ENCODE measurements at places on chromosomes 12 and 14.

GRCh38 chr12:27331291-27331926 lies 1.2 kb upstream of the BMAL2 start:
- DNase-seq = no peak

DNA sequence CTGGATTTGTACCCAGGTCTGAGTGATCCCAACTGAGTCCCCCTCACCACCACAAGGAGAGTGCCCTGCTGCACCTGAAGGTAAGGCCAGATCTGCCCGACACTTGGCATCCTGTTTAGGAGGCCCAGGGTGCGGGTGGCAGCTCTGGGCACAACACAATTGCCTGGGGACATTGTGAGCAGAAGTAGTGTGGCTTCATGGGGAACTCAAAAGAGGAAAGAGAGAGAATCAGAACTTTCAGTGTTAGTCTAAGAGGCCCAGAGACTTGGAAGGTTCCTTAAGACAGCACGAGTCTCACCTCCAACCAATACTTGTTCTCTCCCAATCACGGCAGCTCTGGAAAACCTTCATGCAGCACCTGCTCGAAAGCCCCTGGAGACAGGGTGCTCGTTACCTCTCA lies 6.6 kb upstream of the SLC8B1 start:
- DNase-seq = no peak

- DNase-seq = no peak
Measured at GRCh38 chr12:48811437-48812090, 6.7 kb upstream of the CACNB3 start.

- DNase-seq = no peak
Measured at GRCh38 chr14:99560922-99561683, 42.9 kb downstream of the CCDC85C start.

- no peak for DNase-seq
Measured at GRCh38 chr12:18275981-18276380, 14.7 kb downstream of the PIK3C2G start.

- DNase-seq = no peak
Measured at GRCh38 chr14:68109132-68109900, 289.7 kb downstream of the RAD51B start.

DNA sequence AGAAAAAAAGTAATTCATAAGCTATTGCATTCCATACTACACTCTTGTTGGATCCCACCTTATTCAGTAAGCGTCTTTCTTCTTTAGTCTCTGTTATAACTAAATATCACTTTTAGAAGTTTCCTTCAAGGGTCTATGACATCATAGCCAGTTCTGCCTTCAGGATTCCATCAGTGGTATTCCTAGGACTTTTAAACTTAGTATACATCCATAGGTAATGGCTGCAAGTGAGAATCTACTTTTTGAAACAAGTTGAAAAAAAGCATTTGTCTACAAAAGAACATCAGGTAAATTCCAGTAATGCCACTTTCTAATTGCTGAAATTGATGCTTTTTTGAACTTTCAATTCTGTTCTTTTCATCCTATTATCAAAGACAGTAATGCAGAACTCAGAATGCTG lies at the start of gene FSCB:
TSS of gene FSCB (minus strand) at position 101 of the 400 bp plus-strand sequence. CDS start 296 bp downstream, outside the sequence.
- no peak for DNase-seq

DNA sequence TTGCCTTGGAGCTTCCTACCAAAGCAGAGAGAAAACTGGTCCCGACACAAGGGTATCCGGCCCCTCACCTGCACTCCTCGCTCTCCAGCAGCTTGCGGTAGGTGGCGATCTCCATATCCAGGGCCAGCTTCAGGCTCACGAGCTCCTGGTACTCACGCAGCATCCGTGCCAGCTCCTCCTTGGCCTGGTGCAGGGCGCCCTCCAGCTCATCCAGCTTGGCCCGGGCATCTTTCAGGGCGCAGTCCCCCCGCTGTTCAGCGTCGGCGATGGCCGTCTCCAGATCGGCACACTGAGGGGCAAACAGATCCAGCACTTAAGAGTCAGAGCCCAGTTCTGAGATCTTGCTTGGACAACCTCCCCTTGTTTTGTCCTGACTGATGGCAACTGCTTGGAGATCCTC lies 13.7 kb downstream of the KRT72 start:
- DNase-seq = no peak

DNA sequence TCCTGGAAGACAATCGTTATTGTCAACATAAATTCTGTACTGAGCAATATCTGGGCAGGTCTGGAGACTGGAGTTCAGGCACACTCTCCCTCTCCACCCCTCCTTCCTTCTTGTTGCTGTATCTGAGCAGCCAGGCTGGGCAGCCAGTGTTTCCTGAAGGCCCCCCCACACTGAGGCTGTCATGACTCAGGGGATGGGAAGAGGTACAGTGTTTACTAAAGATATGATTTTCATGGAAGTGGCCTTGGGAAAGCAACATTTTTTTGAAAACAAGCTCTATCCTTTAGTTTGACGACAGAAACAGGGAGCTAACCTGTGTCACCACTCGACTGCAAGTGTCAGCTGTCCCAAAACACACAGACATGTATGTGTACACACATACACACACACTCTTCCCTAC lies 1485.4 kb upstream of the TMEM132C start:
- no peak for DNase-seq

DNA sequence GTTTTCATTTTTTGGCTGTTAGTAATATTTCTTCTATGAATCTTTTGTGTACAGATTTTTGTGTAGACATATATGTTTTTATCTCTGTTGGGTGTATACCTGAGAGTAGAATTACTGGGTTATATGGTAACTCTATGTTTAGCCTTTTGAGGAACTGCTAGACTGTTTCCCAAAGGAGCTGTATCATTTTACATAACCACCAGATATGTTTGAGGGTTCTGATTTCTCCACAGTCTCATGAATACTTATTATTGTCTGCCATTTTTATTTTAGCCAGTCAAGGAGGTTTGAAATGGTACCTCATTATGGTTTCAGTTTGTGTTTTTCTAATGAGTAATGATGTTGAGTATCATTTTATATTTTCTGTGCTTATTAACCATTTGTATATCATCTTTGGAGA lies 1.9 kb downstream of the PCNX4 start:
- no peak for DNase-seq

- DNase-seq = no peak
Measured at GRCh38 chr14:63752449-63753169, 24.7 kb upstream of the SGPP1 start.

DNA sequence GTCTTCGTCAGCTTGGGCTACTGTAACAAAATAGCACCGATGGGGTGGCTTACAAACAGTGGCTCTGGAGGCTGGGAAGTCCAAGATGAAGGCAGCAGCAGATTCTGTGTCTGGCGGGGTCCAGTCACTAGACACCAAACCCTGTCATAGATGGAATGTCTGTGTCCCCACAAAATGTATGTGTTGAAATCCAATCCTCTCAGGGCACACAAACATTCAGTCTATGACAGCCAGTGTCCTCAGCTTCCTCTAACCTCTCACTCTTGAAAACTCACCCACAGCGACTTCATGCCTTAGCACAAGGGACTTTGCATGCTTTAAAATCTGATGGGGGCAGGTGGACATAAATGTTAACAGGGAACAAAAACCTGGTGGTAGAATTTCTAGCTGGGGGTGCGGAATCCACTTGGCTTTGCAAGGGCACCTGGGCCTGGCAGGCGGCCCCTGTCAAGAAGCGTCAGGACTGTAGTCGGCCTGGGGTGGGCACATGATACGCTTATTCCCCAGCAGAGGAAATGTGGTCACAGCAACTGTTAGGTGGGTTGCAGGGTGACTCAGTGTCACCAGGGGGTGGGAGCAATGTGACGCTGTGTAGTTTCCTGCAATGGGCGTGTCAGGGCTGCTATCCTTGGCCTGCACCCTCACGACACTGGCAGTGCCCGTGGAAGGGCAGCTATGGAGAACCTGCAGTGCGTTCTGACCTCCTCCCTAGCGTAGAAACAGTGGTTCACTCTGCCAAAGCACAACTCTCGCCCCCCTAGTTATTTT lies 17.7 kb downstream of the RIN3 start:
- no peak for DNase-seq

GRCh38 chr12:95054206-95054605 lies 19.2 kb downstream of the NR2C1 start:
- no peak for DNase-seq

- no peak for DNase-seq
Measured at GRCh38 chr12:8157484-8158198, 826 bp downstream of the ZNF705A start.

DNA sequence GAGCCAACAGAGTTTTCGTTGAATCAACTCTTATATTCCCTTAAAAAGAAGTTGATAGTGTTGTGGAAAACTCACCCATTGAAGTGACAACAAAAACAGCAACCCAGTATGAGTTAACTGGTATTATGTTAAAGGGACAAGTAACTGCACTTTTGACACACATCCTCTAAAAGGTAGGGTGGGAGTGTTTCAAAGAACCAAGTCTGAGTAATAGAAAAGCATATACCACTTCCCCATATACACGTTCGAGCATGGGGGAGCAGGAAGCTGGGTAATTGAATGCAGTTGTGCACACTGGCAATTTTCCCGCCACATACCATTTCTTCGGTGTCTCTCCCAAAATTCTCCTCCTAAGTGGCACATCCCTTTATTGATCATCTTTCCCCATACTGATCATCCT lies 31.5 kb downstream of the IFNG-AS1 start:
- DNase-seq = no peak

DNA sequence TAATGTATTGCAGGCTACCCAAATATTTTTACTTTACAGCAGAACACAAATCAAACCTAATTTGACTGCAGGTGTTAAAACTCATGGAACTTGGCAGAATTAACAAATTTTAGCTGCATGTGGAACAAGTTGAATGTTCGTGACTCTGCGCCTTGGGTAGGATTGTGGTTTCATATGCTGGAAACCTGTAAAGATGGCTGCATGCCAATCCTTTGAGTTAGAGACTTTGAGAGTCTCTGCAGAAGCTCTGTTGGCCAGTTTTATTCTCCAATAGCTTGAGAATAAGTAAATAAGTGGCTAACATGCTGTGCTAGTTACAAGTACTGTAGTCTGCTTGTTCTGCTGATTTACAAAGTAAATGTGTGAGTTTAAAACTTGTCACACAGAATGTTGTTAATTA lies 77.8 kb downstream of the PDE6H start:
- DNase-seq = no peak

- DNase-seq = no peak
Measured at GRCh38 chr12:49868449-49868848, 25.5 kb upstream of the BCDIN3D start.

DNA sequence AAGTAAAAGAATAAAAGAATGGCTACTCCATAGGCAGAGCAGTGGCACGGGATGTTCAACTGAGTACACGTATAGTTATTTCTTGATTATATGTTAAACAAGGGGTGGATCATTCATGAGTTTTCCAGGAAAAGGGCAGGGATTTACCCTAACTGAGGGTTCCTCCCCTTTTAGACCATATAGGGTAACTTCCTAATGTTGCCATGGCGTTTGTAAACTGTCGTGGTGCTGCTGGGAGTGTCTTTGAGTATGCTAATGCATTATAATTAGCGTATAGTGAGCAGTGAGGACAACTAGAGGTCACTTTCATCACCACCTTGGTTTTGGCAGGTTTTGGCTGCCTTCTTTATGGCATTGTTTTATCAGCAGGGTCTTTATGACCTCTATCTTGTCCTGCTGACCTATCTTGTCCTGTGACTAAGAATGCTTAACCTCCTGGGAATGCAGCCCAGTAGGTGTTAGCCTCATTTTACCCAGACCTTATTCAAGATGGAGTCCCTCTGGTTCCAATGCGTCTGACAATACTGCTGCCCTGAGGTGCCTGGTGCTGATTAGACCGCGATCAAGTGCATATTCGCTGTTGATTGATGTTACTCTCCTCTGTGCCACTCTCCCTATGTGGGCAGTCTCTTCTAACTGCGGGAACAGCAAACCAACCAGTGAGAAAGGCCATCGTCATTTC lies 67.6 kb upstream of the AMN1 start:
- DNase-seq = no peak

DNA sequence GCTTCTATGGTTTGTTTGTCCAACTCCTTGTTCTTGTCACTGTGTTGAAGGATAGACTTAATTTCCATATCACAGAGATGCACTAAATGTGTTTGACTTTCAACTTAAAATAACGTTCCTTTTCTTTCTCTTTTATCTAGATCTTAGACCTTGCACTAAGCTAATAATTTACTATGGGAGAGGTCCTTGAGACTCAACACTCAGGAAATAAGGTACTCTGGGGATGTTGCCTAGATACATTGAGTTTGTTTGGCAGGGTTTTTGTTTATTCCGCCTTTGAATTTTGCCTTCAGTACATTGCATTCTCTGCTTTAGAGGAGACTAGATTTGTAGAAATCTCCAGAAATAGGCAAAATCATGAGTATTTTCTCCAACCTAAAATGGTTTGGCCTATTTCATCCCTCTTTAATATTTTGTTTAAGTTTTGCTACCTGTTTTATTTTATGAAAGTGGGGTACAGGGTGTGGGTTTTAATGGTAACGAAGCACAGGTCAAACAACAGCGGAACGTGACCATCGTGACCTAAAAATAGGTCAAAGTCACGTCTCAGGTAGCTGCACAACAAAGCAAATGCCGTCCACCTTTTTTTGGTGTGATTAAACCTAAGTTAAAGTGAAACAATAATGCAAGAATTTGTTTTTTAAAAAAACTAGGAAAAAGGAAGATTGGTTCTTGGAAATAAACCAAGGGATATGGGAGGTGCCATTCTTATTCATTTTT lies 115.3 kb upstream of the CPSF6 start:
- DNase-seq = peak; percentile 91

- no peak for DNase-seq
Measured at GRCh38 chr12:12977231-12977630, 22.8 kb downstream of the HEBP1 start.

- DNase-seq = no peak
Measured at GRCh38 chr12:54564768-54565167, 15.4 kb downstream of the PDE1B start.

DNA sequence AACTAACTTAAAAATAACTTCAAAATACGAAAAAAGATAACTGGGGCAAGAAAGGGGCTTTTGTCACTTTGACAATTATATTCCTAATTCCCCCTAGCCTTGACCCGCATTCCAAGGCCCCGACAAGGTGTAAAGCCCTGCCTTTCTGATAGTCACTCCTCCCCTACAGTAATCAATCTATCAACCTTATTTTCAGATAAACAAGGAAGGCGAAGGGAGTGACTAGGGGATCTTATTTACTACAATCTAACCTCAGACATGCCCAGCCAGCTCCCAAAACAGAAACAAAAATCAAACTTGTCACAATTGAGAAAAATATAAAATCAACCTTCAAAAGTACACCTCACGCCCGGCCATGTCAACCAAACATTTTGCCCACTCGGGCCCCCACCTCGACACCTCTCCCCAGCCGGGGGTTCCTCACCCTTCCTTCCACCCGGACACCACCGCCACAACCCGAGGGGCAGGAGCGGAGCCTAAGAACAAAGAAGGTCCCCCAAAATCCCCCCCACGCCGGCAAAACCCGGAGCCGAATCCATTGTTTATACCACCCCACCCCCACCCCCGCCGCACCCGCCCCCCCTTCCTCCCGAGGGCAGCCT lies 562 bp downstream of the ZFYVE1 start:
- no peak for DNase-seq

DNA sequence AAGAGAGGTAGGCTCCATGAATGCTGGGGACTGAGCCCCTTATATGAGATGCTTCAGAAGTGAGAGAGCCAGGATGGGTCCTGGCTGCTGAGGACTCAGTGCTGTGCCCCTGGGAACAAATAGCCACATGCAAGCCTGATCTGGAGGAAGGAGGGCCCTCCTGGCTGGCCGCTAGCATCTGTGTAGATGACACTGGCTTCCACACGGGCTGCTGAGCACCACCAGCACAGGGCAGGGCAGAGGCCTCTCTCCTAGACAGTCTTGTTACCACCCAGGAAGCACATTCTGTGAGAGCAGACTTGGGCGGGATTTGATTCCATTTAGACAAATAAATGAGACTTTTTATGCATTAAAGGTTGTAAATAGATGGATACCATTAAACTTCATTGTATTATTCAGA lies 48.0 kb downstream of the ZNF664 start:
- no peak for DNase-seq
